ENCODE measurements at places on chromosomes 13 and 19.

- no peak for DNase-seq
These were observed 3.1 kb downstream of the ADAMTS10 start for GRCh38 chr19:8607386-8607785.

DNA sequence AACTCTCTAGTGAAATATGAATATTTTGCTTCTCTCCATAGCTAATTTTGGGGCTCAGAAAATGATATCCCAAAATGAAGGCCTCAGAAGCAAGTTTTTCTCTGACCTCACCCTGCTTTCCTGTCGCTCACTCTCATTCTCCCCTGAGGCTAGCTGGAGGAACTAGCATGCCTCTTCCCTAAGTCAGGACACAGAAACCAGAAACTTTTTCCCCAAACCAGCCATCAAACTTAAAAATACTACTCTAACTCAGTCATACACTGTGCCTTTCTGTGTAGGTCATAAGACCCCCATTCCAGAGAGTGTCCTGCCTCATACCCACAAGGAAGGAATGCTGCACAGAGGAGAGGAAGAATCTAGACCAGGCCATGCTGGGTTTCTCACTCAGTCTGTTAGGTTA lies 329.6 kb downstream of the PCDH20 start:
- no peak for DNase-seq

- DNase-seq: no peak
These were observed 35.6 kb upstream of the TFDP1 start for GRCh38 chr13:113548778-113549621.

GRCh38 chr13:23679220-23679619 lies 109.0 kb downstream of the TNFRSF19 start:
- no peak for DNase-seq

- DNase-seq: no peak
These were observed 2.2 kb upstream of the ADM5 start for GRCh38 chr19:49687150-49687549.

GRCh38 chr19:8518536-8518935 lies 4.6 kb upstream of the ZNF414 start:
- DNase-seq: no peak

- DNase-seq: no peak
These were observed 114.4 kb downstream of the RAB20 start for GRCh38 chr13:110447058-110447511.

- DNase-seq: no peak
These were observed 35.4 kb downstream of the ARHGAP35 start for GRCh38 chr19:46896076-46896794.

GRCh38 chr19:40990972-40991381 lies at the start of gene CYP2B6:
Gene CYP2B6, plus strand, starts transcription at chr19:40991282. Its CDS starts 24 bp downstream, at chr19:40991306.
- DNase-seq: no peak

DNA sequence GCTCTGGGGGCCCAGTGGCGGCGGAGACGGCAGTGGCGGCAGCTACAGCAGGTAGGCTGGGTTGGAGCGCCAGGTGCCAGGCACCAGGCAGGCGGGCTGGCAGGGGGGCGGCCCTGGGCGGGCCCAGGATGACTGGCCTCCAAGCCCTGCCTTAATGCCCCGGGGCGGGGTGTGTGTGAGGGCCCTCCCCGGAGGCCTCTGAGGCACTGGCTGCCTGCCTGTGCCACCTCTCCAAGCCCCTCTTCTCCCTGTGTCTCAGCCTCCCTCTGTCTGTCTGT lies at the start of gene KLK11:
Gene KLK11 (minus strand): TSS at position 63 of the 278 bp plus-strand sequence. CDS start 985 bp downstream, outside the sequence.
- DNase-seq: peak; percentile 48

DNA sequence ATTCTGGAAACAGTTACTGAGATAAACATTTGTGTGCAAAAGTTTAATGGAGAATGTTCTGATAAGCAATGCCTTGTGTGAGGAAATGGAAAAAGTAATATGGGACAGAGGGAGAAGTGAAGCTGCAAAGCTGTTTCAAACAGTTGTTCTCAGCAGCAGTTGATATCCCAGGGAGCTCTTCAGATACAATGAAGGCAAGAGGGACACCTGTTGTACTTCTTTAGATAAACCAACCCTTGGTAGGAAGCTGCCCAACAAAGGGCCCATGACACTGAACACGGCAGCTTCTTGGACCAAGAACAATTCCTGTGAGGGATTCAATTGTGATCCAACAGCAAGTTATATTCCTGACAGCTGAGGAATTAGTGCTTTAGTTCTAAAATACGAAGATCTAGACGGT lies 894.3 kb upstream of the PCDH20 start:
- DNase-seq: no peak

- DNase-seq: no peak
These were observed 6.0 kb upstream of the CTU1 start for GRCh38 chr19:51114087-51114729.

DNA sequence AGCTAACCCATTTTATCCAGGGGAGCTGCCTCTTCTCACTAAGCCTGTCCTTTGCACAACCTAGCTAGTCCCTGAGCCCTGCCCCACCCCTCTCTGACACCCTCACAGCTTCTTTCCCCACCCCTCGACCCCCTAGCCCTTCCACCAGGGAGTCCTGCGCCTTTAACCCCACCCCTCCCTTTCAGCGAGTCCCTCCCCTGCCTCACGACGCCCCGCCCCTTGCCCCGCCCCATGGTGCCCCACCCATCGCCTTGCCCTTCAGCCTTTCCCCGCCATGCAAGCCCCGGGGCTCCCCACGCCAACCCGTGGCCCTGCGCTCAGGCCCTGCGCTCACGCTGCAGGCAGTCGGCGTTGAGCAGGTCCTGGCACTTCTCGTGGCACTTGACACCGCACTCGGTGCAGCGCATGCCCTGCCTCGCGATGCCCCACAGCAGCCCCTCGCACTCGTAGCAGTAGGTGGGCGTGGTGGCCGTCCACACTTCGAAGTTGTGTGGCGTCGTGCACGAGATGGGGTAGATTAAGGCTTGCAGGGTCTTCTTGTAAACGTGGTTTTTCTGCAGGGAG lies 40.0 kb downstream of the UNC13A start:
- no peak for DNase-seq

DNA sequence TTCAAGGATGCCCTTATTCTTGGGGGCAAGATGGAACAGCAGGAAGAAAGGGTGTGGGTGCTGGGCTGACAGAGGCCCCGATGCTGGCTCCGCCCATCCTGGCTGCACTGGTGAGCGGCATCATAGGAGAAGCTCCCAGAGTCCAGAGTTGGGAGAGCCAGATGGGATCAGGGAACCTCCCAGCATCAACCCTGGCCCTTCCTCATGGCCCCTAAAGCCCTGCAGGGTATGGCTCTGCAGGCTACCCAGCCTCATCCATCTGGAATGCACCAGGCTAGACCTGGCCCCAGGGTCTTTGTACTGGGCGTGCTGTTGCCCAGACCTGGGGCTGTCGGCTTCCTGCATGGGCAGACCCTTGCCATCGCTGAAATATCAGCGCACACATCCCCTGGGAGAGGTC lies 7.9 kb upstream of the ELL start:
- DNase-seq: no peak

- DNase-seq: no peak
These were observed 61.9 kb upstream of the ATP12A start for GRCh38 chr13:24618011-24618955.

GRCh38 chr19:13347367-13347766 lies 158.9 kb downstream of the CACNA1A start:
- no peak for DNase-seq

GRCh38 chr13:112703449-112704284 lies 13.8 kb downstream of the ATP11A start:
- DNase-seq: no peak

GRCh38 chr19:39852882-39853281 lies 6.7 kb upstream of the FBL start:
- DNase-seq: no peak

GRCh38 chr13:24097064-24097463 lies 63.5 kb upstream of the SPATA13 start:
- DNase-seq: no peak

DNA sequence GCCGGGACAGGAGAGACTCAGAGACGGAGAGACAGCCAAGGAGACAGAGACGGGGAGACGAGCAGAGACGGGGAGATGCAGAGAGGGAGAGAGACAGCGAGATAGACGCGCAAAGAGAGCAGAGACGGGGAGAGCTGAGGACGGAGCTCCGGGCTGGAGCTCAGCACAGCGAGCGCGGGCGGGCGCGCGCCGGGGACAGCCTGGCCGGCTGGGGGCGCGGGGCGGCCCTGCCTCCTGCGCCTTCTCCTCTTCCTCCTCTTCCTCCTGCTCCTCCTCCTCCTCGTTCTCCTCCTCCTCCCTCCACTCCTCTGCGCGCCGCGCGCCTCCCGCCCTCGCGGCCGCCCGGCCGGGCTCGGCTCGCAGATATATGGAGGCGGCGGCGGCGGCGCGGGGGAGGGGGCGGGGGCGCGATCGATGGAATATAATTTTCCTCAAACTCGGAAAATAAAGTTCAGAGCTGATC lies at the start of gene ERFL:
Gene ERFL (minus strand): TSS at position 229 of the 463 bp plus-strand sequence. CDS start 15,530 bp downstream, outside the sequence.
- DNase-seq: no peak

- DNase-seq: no peak
These were observed 7.1 kb downstream of the MISP start for GRCh38 chr19:757811-758668.

- DNase-seq: no peak
These were observed 1.2 kb upstream of the CCDC124 start for GRCh38 chr19:17931532-17932191.

DNA sequence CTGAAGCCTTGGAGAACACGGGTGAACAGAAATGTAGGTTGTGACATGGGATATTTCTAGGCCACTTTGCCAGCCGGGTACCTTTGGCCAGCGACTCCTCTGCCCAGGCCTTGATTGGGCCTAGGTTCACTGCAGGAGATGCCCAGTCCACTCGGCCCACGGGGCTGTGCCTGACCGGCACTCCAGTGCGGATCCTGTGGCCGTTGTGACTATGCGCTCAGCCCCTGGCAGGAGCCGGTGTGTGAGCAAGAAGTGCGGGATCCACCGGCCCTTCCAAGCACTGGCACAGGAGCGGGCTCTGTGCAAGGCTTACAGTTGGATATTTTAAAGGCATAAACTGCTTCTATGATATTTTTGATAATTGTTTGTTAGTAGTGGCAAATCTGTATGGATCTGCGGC lies 1042.5 kb upstream of the PCDH9 start:
- no peak for DNase-seq

DNA sequence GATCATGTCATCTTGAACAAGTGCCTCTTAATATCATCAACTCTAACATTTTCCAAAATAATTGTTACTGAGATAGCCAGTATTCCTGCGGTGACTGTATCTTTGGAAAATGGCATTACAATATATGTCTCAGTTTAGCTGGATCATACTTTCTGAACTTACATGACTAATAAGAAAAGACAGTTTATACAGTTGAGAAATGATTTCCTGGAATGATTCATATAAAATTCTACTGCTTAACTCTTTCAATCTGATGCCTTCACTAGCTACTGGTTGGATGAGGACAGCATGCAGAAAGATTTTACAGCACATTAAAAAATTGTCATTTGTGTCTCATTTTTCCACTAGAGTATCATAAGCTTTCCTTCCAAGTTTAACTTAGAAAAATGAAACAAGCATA lies 302.1 kb downstream of the PCDH17 start:
- no peak for DNase-seq

DNA sequence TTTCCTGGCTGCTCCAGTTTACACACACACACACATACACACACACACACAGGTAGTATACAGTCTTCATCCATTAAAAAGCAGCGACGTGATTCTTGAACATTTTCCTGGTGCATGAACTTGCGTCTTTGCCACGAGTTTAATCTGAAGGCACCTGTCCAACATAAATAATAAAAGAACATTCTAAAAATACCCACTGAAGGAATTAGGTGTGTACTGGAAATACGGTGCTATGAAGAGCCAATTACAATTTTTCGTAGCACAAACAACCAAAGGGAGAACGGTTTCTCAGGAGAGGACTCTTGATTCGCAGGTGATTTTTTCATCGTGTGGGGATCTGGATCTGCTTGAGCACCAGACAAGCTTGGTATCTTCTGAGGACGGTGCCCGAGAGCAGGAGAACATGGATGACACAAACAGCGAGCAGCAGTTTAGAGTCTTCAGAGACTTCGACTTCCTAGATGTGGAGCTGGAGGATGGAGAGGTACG lies 61.2 kb downstream of the ZAR1L start:
- DNase-seq: no peak

DNA sequence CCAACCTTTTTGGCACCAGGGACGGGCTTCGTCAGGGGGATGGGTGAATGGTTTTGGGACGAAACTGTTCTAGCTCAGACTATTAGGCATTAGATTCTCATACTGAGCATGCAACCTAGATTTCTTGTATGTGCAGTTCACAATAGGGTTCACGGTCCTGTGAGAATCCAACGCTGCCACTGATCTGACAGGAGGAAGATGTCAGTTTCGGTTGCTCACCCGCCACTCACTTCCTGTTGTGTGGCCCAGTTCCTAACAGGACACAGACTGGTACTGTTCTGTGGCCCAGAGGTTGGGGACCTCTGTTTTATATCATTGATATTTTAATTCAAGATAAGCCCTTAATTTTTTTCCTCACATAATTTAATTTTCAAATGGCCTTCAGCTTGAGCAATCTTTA lies 26.7 kb upstream of the TDRD3 start:
- no peak for DNase-seq

DNA sequence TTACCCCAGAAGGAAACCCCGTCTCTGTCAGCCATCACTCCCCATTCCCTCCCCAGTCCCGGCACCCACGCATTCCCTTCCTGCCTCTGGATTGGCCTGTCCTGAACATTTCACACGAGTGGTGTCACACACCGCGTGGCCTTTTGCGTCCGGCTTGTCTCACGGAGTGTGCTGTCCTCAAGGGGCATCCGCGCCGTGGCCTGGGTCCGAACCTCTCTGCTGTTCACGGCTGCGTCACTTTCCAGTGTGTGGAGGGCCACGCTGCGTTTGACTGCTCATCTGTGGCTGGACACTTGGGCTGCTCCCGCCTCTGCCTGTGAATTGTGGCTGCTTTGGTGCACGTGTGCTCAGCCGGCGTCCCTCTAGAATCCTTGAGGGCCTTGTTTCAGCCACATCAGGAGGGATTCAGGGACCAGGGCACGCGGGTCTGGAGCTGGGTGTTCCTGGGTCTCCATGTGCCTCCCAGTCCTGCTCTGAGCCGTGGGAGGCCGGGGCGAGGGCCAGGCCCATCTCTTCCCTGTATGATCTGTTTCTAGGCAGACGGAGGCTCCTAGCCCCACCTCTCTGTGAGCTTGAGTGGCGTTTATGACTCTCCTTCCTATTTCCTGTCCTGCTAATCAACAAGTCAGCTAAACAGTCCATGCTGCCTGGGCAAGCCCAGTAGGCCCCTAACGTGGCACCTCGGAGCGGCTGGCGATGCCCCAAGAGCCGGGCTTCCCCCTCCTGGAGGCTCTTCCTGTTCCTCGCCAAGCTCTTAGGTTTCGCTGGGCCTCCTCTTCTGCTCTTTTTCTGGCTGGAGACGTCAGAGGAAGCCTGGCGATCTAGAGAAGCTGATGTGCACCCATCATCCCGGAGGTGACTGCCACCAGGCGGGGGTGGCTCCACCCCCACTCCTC lies 8.1 kb downstream of the STK11 start:
- DNase-seq: peak; percentile 49

- no peak for DNase-seq
These were observed 3.6 kb upstream of the A1BG start for GRCh38 chr19:58356766-58357480.

- no peak for DNase-seq
These were observed 3.8 kb downstream of the PPP1R12C start for GRCh38 chr19:55113570-55114039.

- peak; percentile 13 for DNase-seq
These were observed 63.4 kb downstream of the EFNB2 start for GRCh38 chr13:106471957-106472543.

GRCh38 chr13:94495806-94496205 lies 16.3 kb upstream of the DCT start:
- no peak for DNase-seq

GRCh38 chr13:79710376-79710775 lies 229.4 kb downstream of the NDFIP2 start:
- no peak for DNase-seq

- DNase-seq: no peak
These were observed 255.9 kb upstream of the SOX21 start for GRCh38 chr13:94968040-94968756.
